ENCODE measurements at places on chromosomes 7 and 10.

- DNase-seq: peak; percentile 38
Measured at GRCh38 chr10:62805231-62806099, 945 bp downstream of the ADO start.

DNA sequence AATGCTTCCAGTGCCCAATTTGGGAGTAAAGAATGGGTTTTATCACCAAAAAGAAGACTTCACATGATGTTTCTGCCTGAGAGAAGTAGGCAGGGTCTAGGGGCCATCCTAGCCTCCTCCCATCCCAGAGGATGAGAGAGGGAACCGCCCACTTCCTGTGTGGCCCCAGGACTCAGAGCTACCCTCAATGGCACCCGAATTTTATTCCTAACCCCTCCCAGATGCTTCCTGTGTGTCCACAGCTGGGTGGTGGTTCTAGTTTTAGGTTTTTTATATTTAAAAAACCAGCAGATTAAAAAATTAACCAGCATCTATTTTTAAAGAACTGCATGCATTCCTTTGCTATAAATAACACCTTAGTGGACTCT lies 583.5 kb downstream of the PTPRN2 start:
- DNase-seq: no peak

DNA sequence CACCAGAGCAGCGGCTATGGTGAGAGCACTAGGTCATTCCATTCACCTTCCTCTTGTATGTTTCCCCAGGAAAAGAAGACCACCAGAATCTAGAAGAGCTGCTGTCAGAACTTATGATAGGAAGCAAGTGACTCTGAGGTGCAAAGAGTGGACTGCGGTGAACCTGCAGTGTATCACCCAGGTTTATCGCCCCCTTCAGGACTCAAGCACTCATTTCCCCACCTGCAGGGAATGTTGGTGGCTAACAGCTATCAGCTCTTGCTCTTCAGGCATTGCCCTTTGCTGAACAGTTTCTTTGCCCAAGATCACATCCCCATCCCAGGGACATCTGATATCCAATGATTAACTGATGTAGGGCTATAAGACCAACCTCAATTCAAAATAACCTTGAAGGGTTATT lies 66.3 kb upstream of the IL6 start:
- no peak for DNase-seq

DNA sequence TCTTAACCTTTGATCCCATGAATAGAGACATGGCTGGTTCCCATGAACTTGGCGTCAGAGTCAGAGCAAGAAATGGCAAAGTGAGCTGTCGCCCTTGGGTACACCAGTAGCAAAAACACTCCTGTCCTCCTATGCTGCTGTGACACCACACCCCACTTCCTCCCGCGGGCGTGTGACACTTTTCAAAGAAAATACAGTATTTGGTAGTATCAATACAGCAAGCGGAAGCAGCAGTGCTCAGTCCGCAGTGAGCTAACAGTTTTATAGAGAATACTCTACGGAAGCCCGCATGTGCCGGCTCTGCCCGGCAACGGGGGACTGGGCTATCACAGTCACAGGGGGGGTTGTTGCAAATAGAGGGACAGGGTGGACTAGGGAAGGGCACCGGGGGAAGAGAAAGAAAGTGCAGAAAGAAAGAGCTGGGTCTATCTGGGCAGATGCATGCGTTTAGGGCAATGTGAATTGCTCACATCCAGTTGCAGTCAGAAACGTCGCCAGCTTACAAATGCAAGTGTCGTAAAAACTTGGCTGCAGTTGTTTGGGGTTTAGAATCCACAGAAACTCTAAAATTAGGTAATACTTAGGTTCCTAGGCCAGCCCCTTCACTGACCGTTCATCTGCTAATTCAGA lies 49.8 kb downstream of the PRKCQ start:
- DNase-seq: no peak

- DNase-seq: no peak
Measured at GRCh38 chr7:16079723-16080122, 341.6 kb downstream of the CRPPA start.

DNA sequence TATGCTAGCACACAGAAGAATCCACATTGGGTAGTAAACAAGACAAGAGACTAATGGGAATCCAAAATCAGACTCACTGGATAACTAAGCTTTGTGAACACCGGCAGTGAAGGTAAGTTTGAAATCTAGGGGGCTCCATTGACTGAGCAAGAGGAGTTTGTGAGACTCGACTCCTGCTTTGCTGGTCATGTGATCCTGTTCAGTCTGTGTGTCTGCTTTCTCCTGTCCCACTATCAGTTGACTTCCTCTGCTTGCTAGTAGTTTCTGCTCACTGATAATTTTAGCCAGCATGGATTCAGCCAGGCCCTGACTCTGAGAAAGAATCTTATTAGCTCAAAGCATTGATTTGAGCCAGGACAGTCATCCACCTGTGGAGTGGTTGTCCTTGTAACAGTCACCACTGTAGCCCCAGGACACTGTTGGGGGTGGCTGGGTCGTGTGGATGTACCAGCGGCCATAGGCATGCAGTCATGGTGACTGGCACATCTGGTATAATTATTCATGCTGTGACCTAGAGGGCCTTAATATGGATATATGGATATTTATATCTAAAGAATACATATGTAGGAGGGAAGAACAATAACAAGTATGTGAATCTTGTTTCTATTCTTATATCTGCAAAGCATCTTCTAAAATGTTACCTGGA lies 44.4 kb downstream of the DNAH11 start:
- no peak for DNase-seq

- no peak for DNase-seq
Measured at GRCh38 chr7:13017333-13017857, 330.0 kb downstream of the ARL4A start.

DNA sequence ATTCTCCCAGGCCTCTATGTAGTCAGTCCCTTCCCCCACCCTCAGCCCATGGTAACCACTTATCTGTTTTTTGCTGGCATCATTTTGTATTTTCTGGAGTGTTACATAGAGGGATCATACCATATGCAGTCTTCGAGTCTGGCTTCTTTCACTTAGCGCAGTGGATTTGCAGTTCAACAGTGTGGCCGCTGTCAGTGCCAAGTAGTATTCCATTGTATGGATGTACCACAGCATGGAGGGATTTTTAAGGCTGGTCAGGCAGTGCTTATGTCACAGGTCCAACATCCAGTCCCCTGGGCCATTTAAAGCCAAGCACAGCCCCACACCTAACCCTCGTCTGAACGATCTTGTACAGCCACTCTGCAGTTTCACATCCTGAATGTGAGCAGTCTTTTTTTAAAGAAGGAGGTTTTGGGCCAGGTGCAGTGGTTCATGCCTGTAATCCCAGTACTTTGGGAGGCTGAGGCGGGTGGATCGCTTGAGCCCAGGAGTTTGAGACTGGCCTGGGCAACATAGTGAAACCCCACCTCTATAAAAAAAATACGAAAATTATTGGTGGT lies 121.8 kb downstream of the CUX1 start:
- DNase-seq: no peak

DNA sequence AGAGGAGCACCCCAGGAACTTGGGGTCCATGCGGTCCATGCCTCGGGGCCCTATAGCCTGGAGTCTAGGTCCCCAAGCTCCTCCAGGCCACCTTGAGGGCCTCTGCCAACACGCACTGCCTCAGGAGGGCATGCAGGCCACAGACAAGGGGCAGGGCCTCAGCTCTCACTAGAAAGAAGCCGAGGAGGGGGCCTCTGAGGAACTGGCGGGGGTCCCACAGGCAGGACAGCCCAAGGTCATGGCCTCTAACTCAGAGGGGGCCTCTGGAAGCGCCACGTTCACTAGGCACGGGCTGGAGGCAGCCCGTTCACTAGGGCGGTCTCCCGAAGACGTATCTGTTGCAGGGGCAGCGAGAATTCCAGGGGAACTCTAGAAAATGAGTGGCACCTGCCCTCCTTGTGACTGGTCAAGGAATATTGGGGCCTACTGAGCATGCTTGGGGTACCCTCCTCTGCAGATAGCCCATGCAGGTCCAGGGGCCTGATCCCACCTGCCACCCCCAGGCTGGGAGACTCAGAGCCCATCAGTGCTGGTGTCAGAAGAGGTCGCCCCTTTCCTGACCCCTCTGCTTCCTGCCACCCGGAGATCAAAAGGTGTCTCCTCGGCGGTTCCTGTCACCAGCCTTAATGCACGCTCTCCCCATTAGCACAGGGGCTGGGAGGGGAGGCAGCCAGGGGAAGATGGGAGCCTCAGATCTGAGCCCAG lies 86.7 kb upstream of the RET start:
- no peak for DNase-seq

DNA sequence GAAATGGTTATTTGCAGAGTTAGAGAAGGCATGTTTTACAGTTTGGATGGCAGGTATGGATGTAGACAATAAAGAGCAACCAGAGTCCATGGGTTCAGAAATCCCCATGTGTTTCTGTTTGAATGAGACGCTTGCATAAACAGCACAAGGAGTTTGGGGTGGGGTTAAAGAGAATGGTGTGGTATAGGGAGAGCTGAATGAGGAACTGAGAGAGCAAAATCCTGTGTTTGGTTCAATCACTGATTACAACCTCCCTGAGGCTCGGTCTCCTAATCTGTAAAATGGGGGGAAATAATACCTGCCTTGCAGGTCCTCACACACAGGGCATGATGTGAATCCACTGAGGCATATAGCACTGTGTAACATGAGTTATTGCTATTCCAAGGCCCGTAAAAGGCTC lies 23.7 kb downstream of the CAV1 start:
- no peak for DNase-seq

DNA sequence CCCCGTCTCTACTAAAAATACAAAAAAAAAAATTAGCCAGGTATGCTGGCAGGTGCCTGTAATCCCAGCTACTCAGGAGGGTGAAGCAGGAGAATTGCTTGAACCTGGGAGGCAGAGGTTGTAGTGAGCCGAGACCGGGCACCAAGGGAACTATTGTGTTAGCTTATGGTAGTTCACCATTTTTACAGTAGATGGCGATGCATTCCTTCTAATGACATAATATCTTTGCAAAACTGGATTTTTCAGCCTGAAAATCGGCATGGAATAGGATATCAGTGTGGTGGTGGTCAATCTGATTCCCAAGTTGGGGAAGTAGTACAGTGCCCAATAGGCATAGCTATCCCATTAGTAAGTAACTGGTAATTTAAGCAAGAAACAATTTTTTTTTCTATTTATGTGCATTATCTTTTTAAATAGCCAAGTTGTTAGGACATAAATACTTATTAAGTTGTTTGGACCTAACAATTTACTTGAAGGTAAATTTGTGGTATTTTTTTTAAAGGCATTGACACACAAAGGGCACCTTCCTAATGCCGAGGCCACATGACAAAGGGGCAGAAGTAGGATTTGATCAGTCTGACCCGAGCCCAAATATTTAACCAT lies 17.6 kb upstream of the IMPDH1 start:
- DNase-seq: peak; percentile 78

- DNase-seq: no peak
Measured at GRCh38 chr7:50783303-50783702, 607 bp upstream of the GRB10 start.

DNA sequence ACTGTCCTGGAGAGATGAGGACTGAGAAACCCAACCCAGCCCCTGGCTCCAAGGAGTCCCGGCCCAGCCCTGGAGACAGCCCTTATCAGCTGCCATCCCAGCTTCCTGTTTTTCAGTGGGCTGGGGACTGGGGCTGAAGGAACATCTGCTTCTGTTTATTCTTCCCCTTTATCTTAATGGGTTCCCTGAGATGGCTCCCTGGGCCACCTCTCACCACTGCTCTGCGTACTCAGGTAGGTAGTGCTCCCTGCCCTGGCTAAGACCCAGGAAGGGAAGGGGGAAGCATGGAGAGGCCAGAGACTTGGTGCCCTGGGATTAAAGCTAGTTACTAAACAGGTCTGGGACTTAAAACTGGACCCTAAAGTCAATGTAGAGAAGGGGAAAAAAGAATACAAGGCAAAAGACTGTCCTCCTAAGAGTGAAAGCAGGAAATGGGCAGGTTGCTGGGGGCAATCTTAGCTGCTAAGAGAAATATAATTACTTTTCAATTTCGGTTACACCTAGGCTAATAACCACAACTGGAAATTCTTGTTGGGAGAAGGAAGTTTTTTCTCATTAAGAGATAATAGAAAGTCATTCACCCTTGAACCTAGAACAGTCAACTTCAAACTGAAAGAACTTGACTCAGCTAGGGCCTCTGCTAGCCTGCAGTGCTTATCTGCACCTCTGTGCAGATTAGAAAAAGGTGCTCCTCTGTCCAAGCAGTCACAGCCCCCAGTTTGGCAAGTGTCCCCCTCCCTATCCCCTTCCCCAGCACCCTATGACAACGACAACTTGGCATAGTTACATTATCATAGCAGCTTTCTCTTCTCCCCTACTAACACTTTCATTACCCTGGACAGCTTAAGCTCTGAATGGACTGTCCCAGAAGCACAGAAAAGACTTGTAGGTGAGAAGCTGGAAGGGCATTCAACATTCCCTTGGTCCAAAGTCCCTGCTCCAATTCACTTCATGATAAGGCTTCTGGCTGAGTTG lies 65.6 kb upstream of the KDM7A start:
- peak; percentile 45 for DNase-seq

DNA sequence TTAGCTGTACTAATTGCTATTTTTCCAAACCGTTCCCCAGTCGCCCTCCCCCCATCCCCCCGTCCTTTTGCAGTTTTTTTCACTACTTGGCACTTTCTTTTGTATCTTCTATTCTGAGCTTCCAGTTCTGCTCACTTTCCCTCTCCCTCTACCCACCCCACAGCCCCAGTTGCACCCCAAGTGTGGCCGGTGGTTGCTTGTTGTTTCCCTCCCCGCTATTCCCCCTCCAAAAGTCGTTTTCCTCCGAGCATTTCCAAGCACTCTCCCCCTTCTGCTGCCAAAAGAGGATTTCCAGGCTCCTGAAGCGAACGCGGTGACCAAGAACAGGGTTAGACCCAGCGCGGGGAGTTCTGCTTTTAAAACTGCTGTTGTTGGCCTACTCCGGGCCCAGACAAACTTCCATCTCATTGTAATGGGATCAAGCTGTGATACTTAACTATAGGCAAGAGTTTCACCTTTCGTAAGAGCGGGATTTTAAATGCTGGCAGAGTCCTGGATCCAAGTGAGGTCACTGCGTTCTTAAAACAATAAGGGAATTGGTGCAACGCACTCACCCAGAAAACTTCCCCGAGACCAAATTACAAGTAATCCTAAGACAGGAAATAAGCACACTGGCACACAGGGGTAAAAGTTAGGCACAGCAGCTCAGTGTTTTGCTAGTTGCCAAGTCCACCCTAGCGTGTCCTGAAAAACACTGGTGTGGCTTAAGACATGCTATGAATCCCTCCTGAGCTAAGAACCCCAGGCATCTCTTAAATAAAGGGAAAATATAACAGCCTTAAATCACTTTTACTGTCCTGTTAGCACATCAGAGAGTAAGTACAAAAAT lies 1.5 kb upstream of the RGS10 start:
- no peak for DNase-seq
